HT1080 (cell line): ENCODE measurements at places on chromosomes 7 and 10. TPM values are rescaled to one million over a fixed set of nuclear protein-coding genes. Genes with fewer than 3 reads are reported as not detected.

Gene LIPJ
- not detected in 2 replicates for total RNA-seq

Gene WEE2
- total RNA-seq = 0.03 TPM in 2 replicates

Gene FAM131B
- total RNA-seq = 4.7 and 7.0 TPM in 2 replicates

Gene NKX2-3
- total RNA-seq = not detected in 2 replicates

Gene SORBS1
- total RNA-seq = 0.50 and 0.76 TPM in 2 replicates

Gene FAM241B
- 4.1 and 4.6 TPM in 2 replicates for total RNA-seq
